ENCODE measurements at places on chromosomes 6 and 20.

DNA sequence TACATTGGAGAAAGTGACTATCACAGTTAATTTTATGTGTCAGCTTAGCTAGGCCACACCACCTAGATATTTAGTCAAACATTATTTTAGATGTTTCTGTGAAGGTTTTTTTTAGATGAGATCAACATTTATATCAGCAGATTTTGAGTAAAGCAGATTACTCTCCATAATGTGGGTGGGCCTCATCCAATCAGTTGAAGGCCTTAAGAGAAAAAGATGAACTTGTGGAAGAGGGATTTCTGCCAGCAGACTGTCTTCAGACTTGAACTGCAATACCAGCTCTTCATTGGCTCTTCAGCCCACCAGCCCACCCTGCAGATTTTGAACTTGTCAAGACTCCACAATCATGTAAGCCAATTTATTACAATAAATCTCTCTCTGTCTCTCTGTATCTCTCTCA is 25.1 kb upstream of the FBXO30 start:
- no peak for DNase-seq

- DNase-seq: no peak
Observed at GRCh38 chr6:20817806-20818320, 283.6 kb downstream of the CDKAL1 start.

GRCh38 chr20:19937651-19938420 is 79.3 kb upstream of the NAA20 start:
- DNase-seq: no peak

GRCh38 chr6:166306378-166307081 is 1.7 kb downstream of the PRR18 start:
- no peak for DNase-seq

- DNase-seq: no peak
Observed at GRCh38 chr6:4895971-4896370, 107.9 kb downstream of the RPP40 start.

DNA sequence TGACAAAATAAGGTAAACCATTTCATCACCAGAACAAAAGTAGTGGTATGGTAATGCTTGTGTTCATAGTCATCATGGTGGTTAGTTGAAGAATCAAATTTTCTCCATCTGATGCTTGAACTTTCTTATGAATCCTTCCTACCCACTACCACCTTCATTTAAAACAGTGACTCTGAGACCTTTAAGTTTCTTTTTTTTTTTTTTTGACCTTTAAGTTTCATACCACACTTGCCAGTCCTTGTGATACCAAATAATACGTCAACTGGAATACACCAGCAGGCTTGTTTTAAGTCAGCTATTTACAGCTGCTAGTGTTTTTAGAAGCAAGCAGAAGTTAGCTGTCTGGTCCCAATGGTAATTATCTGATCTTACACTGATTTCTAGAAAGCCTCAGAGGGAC is 413.4 kb upstream of the SOX4 start:
- no peak for DNase-seq

- DNase-seq: peak; percentile 77
Observed at GRCh38 chr6:28399350-28400121, at the start of gene ZSCAN12. Gene ZSCAN12, minus strand, starts transcription at chr6:28399747. Its CDS starts 1,342 bp downstream, at chr6:28398405.

DNA sequence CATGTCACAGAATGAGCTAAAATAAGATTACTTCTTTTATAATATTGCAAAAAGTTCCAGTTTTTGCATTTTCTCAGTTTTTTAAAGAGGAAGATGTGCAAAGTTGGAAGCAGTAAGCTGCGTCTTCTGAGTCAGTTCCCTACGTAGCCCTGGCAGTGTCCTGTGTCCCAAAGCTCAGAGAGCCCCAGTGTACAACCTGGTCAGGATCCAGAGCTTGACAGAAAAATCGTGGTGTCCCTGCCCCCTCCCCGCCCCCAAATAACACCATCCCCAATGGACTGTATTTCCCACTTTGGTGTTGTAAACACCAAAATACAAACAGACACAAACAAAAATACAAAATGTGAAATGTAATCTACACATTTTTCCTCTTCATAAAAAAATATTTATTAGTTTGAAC is 4.6 kb downstream of the SLC2A4RG start:
- no peak for DNase-seq

GRCh38 chr20:38446441-38447209 is 11.5 kb upstream of the SNHG17 start:
- peak; percentile 83 for DNase-seq

GRCh38 chr6:91659891-91660290 is 1073.0 kb upstream of the MAP3K7 start:
- DNase-seq: no peak

GRCh38 chr20:1798982-1799381 is 96.2 kb upstream of the SIRPA start:
- DNase-seq: no peak

DNA sequence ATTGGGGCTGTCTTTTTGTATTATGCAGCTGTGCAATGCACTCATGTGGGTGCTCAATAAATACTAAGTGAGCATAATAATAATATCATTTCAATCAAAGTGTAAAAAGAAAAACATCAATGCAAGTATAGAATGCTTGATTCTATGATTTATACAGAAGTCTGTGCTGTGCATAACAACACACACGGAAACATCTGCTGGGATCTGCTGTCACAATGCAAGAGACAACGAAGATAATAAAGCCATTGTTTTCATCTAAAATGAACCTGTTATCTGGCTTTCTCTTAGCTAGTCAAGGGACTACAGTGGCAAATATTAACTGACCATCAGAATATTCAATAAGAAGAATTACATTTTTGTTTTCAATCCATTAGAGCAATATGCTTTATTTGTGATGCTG is 1156.9 kb upstream of the MAP3K7 start:
- no peak for DNase-seq

- DNase-seq: no peak
Observed at GRCh38 chr20:34104059-34104458, 8.0 kb downstream of the EIF2S2 start.

DNA sequence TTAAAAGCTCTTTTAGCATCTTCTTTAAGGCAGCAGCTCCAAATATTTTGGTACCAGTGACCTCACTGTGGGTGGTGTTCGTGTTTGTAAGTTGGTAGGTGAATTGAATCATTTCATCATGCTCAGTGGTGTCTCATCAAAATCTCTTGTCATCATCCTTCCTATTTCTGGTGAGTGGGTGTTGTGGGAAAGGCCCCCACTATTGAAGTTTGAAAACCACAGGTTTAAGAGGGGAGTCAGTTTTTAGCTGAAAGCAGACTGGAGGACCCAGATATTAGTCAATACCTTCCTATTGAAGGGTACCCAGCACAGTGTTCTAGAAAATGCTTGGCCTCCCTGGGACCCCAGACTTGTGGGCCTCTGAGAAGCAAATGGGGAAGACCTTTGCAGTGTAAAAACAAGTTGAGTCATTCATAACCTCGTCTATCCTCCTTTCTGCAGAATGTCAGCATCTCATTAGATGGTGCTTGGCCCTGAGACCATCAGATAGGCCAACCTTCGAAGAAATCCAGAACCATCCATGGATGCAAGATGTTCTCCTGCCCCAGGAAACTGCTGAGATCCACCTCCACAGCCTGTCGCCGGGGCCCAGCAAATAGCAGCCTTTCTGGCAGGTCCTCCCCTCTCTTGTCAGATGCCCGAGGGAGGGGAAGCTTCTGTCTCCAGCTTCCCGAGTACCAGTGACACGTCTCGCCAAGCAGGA is 3.7 kb downstream of the PIM1 start:
- DNase-seq: no peak

- DNase-seq: no peak
Observed at GRCh38 chr6:23446469-23446967, 679.5 kb upstream of the NRSN1 start.

DNA sequence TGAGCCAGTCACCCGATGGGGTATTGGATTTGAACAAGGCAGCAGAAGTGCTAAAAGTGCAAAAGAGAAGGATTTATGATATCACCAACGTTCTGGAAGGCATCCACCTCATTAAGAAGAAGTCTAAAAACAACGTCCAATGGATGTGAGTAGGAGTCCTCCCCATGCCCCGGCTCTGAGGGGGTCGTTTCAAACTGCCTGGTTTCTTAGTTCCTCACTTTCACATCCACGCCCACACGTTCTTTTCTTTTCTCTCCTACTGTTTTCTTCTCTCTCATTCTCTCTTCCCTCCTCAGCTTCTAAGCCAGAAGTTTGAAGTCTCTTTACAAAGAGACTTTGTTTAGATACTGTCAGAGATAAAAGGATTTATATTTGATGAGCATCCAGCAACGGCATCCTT is 53.0 kb upstream of the CDKAL1 start:
- no peak for DNase-seq

DNA sequence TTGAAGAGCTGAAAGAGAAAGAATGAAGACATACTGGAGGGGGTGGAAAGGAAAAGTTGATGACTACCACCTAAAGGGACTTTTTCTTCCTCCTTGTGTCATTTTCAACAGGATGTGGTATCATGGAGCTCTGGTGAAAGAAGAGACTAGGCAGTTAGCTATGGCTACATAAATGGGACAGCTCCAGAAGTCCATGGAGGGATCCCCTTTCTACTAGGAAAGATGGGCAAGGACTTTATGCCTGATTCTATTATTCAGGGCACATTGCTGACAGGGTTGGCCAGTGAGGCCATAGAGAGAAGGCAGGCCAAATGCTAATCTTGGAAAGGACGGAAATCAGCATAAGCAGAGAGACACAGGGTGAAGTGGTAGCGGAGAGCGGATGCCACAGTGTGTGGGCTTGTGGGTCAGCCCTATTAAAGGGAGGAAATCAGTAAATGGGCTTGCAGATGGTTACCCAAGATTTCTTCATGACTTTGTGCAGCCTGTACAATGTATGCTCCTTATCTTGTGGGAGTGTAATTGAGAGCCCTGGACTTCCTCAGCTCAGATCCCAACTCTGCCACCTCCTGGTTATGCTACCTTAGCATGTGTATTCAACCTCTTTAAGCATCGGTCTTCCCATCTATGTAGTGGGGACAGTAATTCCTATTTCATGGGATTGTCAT is 77.4 kb upstream of the TMEM170B start:
- DNase-seq: no peak

All from stimulated activated CD8-positive, alpha-beta memory T cell treated with anti-CD3 and anti-CD28 coated beads, Interleukin-4, amount 100 ng/mL, for 1 hour (primary cell).